ENCODE measurements at places on chromosomes 7 and 10.

DNA sequence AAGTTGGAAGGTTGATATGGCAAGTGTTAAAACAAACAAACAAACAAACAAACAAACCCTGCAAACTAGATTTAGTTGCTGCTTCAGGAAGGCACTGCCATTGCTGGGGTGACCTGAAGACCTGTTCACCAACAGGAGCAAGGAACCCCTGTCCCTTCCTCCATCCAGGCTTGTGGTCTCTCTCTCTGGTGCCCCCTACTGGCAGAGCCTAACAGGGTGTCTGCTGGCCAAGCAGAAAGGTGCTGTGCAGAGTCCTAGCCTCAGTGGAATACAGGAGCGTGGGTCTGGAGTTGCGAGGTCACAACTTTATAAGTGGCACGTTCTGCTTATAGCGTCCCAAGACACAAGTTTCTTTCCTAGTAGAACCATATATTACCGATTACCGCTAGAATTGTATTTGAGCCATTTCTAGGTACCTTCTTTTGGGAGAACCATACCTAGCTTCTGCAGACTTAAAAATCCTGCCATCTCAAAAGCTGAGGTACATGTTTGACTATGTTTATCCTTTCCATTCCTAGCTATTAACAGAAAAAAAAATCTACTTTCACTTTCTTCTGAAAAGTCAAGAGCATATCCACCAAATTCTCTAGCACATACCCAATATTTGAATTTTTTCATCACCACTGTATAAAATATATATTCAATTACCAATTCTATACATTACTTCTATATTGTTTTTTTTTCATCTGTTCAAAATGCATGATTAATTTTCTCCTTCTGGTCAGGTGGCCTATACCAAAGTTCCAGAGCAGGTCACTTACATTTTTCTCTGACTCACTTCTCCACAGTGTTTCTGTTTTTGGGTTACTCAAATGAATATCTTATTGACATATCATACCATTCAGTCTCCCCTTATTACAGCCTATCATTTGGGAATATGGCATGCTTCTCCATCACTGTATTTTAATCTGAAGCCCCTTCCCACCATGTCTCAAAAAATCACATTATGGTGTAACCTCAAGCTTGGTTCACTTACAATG lies 29.1 kb upstream of the CALD1 start:
- H3K4me1 ChIP-seq = no peaks in the 10 kb centered on the region
- no peaks in the 10 kb centered on the region for H3K36me3 ChIP-seq
- no peak for DNase-seq
- H3K27ac ChIP-seq = no peak overlapping the region
- H3K27me3 ChIP-seq = peaks cover 17% of the 10 kb centered on the region
- no peak overlapping the region for H3K4me3 ChIP-seq

GRCh38 chr10:124708922-124709520 lies 35.2 kb downstream of the FAM53B start:
- no peaks in the 10 kb centered on the region for H3K27me3 ChIP-seq
- H3K36me3 ChIP-seq = peaks cover 10% of the 10 kb centered on the region

DNA sequence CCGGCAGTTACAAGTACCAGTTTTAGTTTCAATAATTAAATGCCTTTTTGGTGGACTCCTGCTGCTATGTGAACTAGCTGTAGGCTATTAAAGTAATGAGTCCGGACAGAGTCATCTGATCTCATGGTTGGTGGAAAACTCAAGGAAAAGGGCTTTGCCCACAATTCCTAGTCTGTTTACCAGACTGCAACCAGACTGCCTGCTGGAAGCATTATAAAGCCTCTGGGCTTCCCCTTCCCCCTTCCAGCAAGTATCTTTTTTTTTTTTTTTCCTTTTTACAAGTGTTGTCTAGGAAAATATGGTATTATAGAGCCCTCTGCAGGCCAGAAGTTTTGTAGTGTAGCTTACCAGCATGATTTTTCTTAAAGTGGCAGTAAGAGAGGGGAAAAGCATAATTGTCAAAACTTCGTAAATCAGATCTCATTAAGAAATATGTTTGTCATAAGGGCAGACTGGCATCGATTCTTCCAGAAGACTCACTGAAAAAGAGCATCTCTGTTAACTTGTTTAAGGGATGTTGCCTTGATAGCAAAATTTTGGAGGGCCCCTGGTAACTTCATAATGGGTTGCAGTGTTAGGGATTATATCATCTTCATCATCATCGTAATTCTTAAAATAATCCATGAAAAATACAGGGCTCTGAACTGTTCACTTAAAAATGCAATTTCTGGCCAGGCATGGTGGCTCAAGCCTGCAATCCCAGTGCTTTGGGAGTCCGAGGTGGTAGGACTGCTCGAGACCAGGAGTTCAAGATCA lies 181.3 kb downstream of the TAX1BP1 start:
- no peak overlapping the region for H3K27ac ChIP-seq
- peaks cover 47% of the 10 kb centered on the region for H3K4me1 ChIP-seq
- H3K36me3 ChIP-seq = no peaks in the 10 kb centered on the region
- no peak overlapping the region for H3K4me3 ChIP-seq
- peak; percentile 27 for DNase-seq
- H3K27me3 ChIP-seq = no peaks in the 10 kb centered on the region

- H3K36me3 ChIP-seq = no peaks in the 10 kb centered on the region
- no peaks in the 10 kb centered on the region for H3K4me1 ChIP-seq
- no peak overlapping the region for H3K4me3 ChIP-seq
- DNase-seq = no peak
Measured at GRCh38 chr10:28810057-28810870, 132.9 kb downstream of the BAMBI start.

- peaks cover 17% of the 10 kb centered on the region for H3K4me1 ChIP-seq
- no peaks in the 10 kb centered on the region for H3K27me3 ChIP-seq
- H3K4me3 ChIP-seq = no peak overlapping the region
- no peak for DNase-seq
- no peak overlapping the region for H3K27ac ChIP-seq
Measured at GRCh38 chr10:75037171-75038153, 74.0 kb upstream of the SAMD8 start.

GRCh38 chr7:101664436-101664835 lies 35.3 kb upstream of the MYL10 start:
- no peak for DNase-seq
- no peak overlapping the region for H3K27ac ChIP-seq
- H3K27me3 ChIP-seq = peaks cover 11% of the 10 kb centered on the region
- no peaks in the 10 kb centered on the region for H3K4me1 ChIP-seq

- peak overlapping the region; percentile 86 for H3K4me3 ChIP-seq
- no peaks in the 10 kb centered on the region for H3K36me3 ChIP-seq
- peaks cover 88% of the 10 kb centered on the region for H3K4me1 ChIP-seq
- H3K27ac ChIP-seq = peak overlapping the region; percentile 96
Measured at GRCh38 chr10:124611738-124612137, 132.4 kb downstream of the FAM53B start.

GRCh38 chr7:157522954-157523353 lies 186.2 kb downstream of the DNAJB6 start:
- peaks cover 5% of the 10 kb centered on the region for H3K27me3 ChIP-seq
- no peak for DNase-seq
- no peak overlapping the region for H3K27ac ChIP-seq
- H3K4me1 ChIP-seq = no peaks in the 10 kb centered on the region
- no peak overlapping the region for H3K4me3 ChIP-seq
- H3K36me3 ChIP-seq = no peaks in the 10 kb centered on the region

- no peaks in the 10 kb centered on the region for H3K4me1 ChIP-seq
- H3K27ac ChIP-seq = no peak overlapping the region
- no peaks in the 10 kb centered on the region for H3K36me3 ChIP-seq
- H3K27me3 ChIP-seq = peaks cover 30% of the 10 kb centered on the region
- no peak overlapping the region for H3K4me3 ChIP-seq
- no peak for DNase-seq
Measured at GRCh38 chr7:157513682-157514081, 176.9 kb downstream of the DNAJB6 start.

DNA sequence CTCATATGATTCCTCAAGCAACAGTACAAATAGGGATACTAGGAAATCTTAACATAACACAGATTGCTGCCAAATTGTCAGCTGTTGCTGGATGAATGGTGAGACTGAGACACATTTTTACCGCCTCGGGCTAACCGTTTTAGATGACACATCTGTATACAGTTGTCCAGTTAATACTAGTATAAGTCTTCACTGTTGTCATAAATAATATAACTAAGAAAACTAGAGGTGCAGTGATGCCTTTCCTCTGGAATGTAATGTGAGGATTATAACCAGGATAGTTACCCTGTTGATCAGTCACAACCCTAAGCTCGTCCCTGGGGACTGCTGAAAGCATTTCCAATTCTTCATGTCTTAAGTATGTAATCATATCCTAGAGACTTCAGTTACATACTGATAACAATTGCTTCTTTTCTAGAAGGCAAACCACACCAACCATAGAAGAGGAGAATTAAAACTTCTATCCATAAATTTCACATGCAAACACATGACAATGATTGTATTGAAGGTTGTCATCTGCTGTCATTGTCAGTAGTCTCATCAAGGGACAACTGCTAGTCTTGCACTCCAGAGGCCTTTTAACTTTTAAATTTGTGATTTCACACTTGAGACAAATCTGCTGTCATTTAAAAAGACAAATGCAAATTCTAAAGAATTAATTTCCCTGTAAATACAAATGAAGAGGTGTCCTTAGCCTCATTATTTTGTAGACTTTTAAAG lies 100.4 kb upstream of the SEMA3D start:
- H3K27me3 ChIP-seq = no peaks in the 10 kb centered on the region
- H3K27ac ChIP-seq = no peak overlapping the region
- H3K36me3 ChIP-seq = no peaks in the 10 kb centered on the region
- H3K4me3 ChIP-seq = no peak overlapping the region
- peaks cover 29% of the 10 kb centered on the region for H3K4me1 ChIP-seq

GRCh38 chr10:24664991-24665390 lies 58.7 kb downstream of the ARHGAP21 start:
- H3K4me1 ChIP-seq = no peaks in the 10 kb centered on the region
- DNase-seq = no peak
- H3K4me3 ChIP-seq = no peak overlapping the region
- H3K27me3 ChIP-seq = no peaks in the 10 kb centered on the region

DNA sequence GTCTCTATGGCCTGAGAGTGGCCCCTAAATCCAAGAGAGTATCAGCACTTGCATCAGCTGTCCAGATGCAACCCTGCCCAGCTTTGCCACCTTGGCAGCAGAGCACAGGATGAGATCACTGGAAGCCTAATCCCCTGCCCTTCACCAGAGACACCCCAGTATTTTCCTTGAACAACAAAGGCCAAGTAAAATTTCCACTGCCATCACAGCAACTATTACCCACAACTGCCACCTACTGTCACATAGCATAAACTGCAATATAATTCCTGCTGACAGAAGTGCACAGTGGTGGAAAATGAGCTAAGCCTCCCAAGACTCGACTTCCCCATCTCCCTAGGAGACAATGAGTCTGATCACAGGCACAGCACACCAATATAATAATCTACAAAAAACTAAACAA lies 462.8 kb upstream of the ZWINT start:
- no peak for DNase-seq
- H3K36me3 ChIP-seq = no peaks in the 10 kb centered on the region
- H3K27ac ChIP-seq = no peak overlapping the region
- H3K4me1 ChIP-seq = no peaks in the 10 kb centered on the region

DNA sequence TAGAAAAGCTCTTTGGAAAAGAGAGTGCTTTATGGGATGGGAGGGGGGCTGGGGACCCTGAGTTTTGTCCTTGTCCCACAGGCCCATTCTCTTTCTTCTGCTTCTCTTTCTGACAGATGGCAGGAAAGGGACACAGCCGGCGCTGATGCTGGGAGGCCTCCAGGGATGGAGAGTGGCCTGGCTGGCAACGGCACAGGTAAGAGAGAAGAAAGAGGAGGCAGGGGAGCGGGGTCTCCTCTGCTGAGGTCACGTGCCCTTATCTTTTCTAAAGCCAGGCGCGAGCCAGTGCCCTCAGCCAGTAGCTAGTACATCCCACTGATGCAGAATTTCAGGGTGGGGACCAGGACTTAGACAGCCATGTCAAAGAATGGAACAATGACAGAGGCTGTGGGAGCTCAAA lies 9.2 kb downstream of the ZNF775 start:
- no peaks in the 10 kb centered on the region for H3K27me3 ChIP-seq
- no peaks in the 10 kb centered on the region for H3K4me1 ChIP-seq
- no peak for DNase-seq
- no peak overlapping the region for H3K4me3 ChIP-seq
- no peak overlapping the region for H3K27ac ChIP-seq
- H3K36me3 ChIP-seq = no peaks in the 10 kb centered on the region

GRCh38 chr10:85008488-85009184 lies 680.2 kb downstream of the CCSER2 start:
- no peak overlapping the region for H3K4me3 ChIP-seq
- no peaks in the 10 kb centered on the region for H3K27me3 ChIP-seq
- H3K27ac ChIP-seq = no peak overlapping the region
- no peaks in the 10 kb centered on the region for H3K4me1 ChIP-seq
- no peaks in the 10 kb centered on the region for H3K36me3 ChIP-seq

- DNase-seq = no peak
- no peak overlapping the region for H3K27ac ChIP-seq
- no peak overlapping the region for H3K4me3 ChIP-seq
- H3K36me3 ChIP-seq = no peaks in the 10 kb centered on the region
- H3K4me1 ChIP-seq = no peaks in the 10 kb centered on the region
- no peaks in the 10 kb centered on the region for H3K27me3 ChIP-seq
Measured at GRCh38 chr7:20560325-20561180, 54.9 kb upstream of the ABCB5 start.

DNA sequence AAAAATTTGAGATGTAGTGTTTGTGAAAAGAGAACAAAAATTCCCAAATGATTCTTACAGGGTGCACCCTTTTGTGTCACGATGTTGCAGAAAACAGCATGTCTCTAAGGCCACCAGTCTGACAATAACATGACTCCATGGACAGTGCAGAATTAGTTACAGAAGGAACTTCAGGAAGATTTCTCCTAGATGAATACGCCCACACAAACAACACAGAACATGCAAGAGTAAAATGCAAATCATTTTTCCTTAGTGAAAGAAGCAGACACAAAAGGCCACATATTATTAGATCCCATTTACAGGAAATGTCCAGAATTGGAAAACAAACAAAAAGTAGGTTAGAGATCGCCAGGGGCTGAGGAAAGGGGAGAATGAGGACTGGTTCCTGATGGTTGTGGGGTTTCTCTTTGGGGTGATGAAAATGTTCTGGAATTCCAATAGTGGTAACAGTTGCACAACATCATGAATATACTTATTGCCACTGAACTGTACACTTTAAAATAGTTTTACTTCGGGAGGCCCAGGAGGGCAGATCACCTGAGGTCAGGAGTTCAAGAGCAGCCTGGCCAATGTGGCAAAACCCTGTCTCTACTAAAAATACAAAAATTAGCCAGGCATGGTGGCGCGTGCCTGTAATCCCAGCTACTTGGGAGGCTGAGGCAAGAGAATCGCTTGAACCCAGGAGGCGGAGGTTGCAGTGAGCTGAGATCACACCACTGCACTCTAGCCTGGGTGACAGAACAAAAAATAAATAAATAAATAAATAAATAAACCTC lies 10.2 kb downstream of the ZC3HAV1 start:
- peaks cover 80% of the 10 kb centered on the region for H3K4me1 ChIP-seq
- no peak for DNase-seq
- H3K27me3 ChIP-seq = no peaks in the 10 kb centered on the region
- peak overlapping the region; percentile 67 for H3K27ac ChIP-seq

- peaks cover 6% of the 10 kb centered on the region for H3K27me3 ChIP-seq
- H3K36me3 ChIP-seq = peaks cover 3% of the 10 kb centered on the region
- no peak overlapping the region for H3K27ac ChIP-seq
- H3K4me3 ChIP-seq = no peak overlapping the region
Measured at GRCh38 chr10:17506390-17506789, 52.0 kb upstream of the ST8SIA6 start.

- peaks cover 22% of the 10 kb centered on the region for H3K4me1 ChIP-seq
Measured at GRCh38 chr7:96236198-96237039, 85.5 kb downstream of the SLC25A13 start.
